T47D (cell line): ENCODE measurements at places on chromosomes 1 and 21.

- no peak for DNase-seq
Measured at GRCh38 chr1:102120910-102121309, 124.2 kb upstream of the OLFM3 start.

- peak; percentile 54 for DNase-seq
Measured at GRCh38 chr1:30929135-30929889, 20.8 kb upstream of the SDC3 start.

DNA sequence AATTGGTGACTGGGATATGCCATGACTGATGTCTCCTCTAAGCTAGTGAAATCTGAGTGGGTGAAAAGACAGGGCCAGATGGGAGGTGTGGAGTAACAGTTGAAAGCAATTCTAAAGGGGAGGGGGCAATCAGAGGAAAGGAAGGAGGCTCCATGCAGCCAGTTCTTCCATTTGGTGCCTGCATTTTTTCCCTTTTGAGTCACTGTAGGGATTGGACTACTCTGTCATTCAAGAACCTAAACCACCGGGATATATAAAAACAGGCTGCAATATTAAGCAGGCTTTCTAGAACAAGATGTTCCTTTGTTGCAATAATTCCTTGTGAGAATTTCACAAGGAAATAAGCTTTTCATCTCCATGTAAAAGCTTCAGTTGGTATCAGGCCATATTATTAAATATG lies 18.3 kb downstream of the CLIC6 start:
- no peak for DNase-seq

DNA sequence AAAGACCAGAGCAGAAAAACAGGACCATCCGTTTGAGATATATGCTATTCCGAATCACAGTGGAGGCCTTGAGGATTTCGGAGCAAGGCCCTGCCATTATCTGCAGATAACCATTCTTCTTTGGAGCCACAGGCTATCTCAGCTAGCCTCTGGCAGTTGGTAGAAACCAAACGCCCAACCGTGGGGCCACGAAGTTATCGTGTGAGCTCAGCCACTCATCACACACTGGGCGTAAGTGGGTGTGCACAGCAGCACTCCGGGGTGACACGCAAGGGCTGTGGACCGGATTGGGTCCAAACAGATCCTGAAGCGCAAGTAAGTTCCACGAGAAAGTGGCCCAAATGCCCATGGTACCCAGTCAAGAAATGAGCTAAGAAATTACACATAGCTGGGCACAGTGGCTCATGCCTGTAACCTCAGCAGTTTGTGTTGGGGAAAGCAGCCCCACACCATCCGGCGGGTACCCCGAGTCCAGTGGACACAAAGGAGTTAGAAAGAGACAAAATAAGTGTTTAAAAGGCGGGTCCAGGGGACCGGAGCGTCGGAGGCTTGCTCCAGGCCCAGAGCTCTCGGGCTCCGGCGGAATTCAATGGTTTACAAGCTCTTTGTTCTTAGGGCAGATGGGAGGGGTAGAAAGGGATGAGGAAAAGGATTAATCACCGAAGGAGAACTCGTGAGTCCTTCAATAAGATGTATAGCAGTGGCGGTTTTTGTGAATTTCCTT lies 130.6 kb downstream of the LIPI start:
- DNase-seq = no peak

GRCh38 chr1:1569341-1569740 lies 5.3 kb downstream of the SSU72 start:
- no peak for DNase-seq

- DNase-seq = no peak
Measured at GRCh38 chr1:205009670-205010069, 33.3 kb upstream of the CNTN2 start.

GRCh38 chr1:247156787-247157232 lies 15.0 kb downstream of the ZNF124 start:
- no peak for DNase-seq

DNA sequence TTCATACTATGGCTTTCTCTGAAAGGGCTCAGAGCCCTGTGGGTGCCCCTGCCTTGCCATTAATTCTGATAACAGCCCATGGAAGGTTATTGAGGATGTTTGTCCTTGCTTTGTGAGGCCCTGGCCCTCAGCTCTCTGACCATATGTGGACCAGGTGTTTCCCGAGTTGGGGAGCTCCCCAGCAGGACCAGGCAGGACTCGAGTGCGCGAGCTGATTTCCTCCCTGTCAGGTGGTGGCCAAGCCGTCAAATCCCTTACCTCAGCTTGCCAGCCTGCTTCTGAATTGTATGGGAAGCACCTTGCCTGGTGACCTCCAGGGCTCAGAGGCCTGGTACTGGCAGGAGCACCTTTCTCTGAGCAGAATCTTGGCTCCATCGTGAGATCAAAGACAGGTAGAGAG lies 17.9 kb upstream of the SDE2 start:
- no peak for DNase-seq

DNA sequence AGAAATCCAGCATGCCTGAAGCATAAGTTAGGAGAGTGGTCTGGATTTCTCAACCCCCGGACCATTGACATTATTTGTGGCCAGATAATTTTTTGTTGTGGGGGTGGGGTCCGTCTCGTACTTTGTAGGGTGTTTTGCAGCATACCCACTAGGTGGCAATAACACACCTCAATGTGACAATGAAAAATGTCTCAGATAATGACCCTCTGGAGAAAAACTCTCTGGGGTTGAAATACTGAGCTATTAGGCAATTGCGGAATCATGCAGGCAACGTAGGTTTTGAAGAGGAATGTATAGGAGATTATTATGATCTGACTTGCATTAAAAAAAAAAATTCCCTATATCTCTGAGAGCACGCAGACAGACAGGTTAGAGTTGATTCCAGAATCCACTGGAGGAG lies 25.3 kb upstream of the RRP15 start:
- no peak for DNase-seq

GRCh38 chr1:240091614-240092300 lies at the start of gene FMN2:
FMN2 (plus strand) TSS chr1:240091883; CDS start chr1:240092110, 227 bp downstream.
- DNase-seq = no peak

- no peak for DNase-seq
Measured at GRCh38 chr1:84253036-84253435, 48.5 kb upstream of the SAMD13 start.

DNA sequence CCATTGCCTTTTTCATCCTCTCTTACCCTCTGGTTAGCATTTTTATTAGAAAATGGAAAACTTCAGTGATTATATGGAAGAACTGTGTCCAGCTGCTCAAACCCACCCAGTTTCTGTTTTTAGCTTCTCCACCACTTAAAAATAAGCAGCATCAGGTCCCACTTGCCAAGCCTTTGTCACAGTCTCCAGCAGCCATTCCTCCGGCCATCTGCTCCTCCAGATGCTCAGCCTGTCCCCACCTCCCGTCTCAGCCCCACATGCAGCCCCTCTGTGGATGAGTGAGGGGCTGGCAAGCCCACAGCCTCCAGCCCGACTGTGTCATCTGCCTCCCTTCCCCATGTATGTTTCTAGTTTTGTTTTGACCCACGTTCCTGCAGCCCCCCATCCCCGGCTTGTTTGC lies 289.7 kb downstream of the HHAT start:
- no peak for DNase-seq

GRCh38 chr21:37876561-37876960 lies 39.7 kb downstream of the KCNJ6 start:
- no peak for DNase-seq

GRCh38 chr1:110593902-110594301 lies 12.3 kb downstream of the KCNA2 start:
- DNase-seq = no peak

GRCh38 chr1:204920511-204920910 lies 49.8 kb downstream of the NFASC start:
- DNase-seq = no peak

GRCh38 chr1:23913212-23913880 lies at the start of gene CNR2:
CNR2 (minus strand) TSS chr1:23913362; CDS start chr1:23875617, 37,745 bp downstream.
- peak; percentile 31 for DNase-seq

- no peak for DNase-seq
Measured at GRCh38 chr1:38269923-38270848, 223.6 kb upstream of the POU3F1 start.

- DNase-seq = peak; percentile 42
Measured at GRCh38 chr1:53688381-53689102, 50.4 kb downstream of the GLIS1 start.

DNA sequence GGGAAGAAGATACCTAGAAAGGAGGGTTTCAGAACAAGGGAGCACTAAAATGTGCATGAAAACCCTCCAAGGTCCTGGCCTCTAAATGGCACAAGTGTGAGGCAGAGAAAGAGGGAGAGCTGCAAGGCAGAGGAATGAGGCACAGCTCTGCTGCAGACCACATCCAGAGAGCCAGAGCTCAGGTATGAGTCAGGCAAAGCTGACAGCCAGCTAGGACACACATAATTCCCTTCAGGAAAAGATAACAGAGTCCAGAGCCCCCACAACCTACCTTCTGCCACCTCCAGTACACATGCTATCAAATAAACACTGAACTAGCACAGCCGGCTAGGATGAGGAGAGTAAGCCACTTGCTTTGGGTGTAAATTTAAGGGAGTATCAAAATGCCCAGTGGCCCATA lies 62.2 kb downstream of the HSF2BP start:
- DNase-seq = no peak

DNA sequence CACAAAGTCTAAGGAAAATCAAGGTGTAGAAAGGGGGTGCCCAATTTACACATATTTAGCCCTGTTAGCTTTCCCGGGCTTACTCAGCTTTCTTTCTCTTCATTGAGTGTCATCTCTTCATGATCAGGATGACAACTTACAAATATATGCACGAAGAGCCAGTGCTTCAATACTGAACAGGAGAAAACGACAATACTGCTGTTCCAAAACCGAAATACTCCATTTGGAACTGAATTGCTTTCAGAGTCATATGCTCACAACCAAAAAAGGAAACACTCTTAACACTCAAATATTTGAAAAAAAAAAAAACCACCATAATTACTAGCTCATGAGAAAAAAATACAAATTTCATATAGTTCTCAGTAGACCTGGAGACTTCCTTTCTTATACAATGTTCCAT lies 272.1 kb upstream of the DUSP10 start:
- no peak for DNase-seq

DNA sequence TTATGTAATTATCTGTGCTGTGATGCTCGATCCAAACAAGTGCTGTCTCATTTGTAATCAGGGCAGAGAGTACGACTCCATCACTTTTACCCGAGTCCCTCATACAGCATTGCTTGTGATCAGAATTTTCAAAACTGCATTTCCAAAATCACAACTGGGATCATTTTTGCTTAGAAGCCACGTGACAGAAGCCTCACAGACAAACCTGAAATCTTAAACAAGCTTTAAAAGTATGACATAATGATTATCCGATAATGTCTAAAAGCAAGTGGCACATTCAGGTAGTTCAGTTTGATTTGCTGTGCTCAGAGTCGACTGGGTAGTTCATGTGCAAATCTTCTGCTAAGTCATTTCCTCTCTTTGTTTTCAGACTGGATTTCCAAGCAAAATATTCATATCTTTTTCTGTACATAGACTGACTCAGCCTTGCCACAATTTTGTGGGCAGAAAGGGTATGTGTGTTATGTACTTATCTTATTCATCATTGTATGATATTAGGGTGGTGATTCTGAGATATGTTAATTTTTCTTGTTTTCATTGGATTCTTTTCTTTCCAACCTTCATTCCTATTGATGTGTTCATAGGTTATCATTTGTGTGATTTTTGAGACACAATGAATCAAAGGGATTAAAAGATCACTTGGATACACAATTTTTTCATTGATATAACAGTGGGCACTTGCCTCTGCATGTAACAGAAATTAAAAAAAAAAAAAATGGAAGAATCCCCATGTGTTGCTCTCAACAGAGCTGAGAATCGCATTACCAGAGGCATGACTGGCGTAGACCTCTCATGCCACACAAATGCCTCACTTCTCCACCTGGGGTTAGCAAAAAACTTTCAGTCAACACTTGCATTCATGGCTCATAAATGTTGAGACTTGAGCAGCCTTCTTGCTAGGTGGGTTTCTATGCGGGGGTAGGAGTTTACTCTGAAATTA lies 355.7 kb downstream of the LTN1 start:
- DNase-seq = no peak

DNA sequence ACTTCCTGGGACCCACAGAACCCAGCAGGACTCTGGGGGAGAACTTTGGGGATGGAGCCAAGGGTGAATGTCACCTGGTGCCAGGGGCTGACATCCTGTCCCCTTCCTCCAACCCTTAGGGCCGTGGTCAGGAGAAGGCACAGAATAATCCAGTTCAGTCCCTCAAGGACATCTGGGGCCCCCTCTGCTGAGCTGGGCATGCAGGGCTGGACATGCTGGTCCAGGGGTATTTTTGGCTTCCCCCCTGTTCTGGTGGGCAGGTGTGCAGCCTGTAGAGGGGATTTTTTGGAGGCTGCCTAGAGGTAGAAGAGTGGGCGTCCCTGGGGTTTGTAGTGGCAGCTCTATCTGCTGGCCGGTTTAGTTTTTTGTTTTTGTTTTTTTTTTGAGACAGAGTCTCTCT lies 3.4 kb upstream of the CROCC start:
- DNase-seq = no peak

DNA sequence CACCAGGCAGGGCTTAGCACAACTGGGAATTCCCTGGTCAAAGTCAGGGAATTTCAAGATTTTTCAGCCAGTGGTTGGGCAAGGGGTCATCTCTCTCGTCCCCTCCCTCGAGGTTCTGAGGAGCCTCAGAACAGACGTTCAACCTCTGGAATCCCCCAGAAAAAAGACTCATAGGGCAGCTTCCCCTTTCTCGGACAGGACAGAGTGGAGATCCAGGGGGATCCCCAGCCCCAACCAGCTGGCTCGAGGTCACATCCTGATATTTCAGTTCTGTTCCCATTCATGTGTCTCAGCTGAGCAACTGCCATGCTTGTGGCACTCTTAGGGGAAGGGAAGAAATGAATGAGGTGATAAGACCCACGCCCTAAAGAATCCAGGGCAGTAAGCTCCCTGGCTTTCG lies 4.9 kb upstream of the LAD1 start:
- DNase-seq = no peak

- no peak for DNase-seq
Measured at GRCh38 chr1:110305900-110306420, 33.2 kb upstream of the RBM15 start.

GRCh38 chr1:57741521-57741920 lies 317.7 kb upstream of the DAB1 start:
- no peak for DNase-seq

- no peak for DNase-seq
Measured at GRCh38 chr1:98321191-98321590, 340.3 kb upstream of the SNX7 start.

GRCh38 chr1:61124078-61124477 lies 41.7 kb downstream of the NFIA start:
- no peak for DNase-seq
